Fibroblast of mammary gland (primary cell): ENCODE measurements at places on chromosomes 3 and 15.

- DNase-seq: peak; percentile 7
Observed at GRCh38 chr3:145869958-145870357, 291.0 kb downstream of the PLOD2 start.

DNA sequence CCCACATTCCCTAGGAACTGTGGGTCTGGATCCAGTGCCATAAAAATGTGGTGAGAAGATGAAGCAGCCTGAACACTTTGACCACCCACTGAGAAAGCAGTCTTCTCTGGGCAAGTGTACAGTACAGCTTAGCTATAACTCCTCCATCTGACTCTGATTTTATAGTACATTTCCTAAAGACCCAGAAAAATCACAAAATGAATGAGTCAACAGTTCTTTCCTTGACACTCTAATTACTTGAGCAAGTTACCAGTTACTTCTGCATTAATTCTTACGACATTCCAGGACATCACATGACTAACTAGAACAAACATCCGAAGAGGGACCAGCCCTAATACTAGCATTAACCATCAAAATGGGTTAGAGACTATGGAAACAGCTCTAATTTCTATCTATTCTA is 148.1 kb upstream of the PEX5L start:
- peak; percentile 57 for DNase-seq

GRCh38 chr3:104519068-104519467 is 847.6 kb upstream of the ALCAM start:
- no peak for DNase-seq

DNA sequence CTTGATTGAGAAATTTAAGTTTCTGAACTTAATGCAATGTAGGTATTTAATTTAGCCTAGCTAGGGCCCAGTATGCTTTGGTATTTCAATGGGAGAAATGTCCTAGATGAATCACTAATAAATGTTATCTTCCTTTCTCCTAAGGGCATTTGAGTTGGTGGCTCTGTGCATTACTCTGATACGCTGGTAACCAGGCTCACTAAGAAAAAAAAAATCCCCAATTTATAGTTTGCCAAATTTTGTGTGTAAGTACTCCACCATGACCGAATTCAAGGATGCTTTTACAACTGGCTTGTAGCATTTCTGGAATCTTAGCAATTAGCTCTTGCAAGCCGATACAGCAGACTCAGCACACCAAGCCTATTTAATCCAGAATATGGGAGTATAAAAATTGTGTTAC is 94.6 kb upstream of the LPP start:
- no peak for DNase-seq

GRCh38 chr3:167166594-167167253 is 213.4 kb downstream of the ZBBX start:
- no peak for DNase-seq

DNA sequence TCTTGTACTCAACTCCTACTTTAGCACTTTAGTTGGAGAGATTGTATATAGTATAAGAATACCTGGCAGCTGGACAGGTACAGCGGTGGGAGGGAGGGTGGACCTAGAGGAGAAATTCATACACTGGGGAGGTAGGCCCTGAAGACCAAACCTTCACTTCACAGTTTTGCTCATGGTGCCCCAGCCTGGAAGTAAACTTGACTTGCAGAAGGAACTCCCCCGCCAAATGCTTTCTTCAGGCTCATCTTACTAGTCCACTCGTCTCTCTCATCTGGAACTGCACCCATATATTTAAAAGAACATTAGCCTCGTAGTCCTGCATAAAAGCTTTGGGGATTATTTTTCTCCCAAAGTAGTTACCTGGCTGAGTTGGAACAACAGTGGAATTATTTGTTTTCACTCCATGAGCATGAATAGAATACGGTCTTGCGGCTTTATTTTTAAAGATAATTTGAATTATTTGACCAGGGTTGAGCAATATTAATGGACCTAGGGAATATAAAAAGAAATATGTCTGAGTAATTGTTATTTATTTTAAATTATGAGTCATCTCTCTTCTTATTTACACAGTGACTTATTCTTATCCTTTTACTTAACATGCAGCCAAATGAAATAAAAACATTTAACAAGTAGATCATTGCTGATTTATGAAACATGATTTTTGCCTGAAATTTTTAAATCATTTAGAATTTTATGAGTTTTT is 25.5 kb upstream of the CP start:
- DNase-seq: peak; percentile 70

- no peak for DNase-seq
Observed at GRCh38 chr3:194198938-194199337, 63.0 kb downstream of the HES1 start.

DNA sequence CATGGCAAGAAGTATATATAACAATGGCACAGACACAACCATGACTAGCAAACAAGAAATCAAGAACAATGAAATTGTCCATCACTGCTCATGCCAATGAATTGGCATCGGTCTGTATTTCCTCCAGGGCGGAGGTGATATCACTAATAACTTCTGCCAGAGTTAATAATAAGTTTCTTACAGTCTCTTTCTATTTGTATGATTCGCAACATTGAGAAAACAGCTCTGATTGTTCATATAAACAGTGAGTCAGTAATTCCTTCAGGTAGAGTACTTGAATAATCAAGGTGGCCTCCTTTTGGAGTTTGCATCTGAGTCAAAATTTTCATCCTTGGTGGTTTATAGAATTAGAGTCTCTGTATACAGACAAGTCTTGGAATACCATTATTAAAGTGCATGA is 8.3 kb upstream of the SPICE1 start:
- no peak for DNase-seq

- DNase-seq: peak; percentile 31
Observed at GRCh38 chr15:86915811-86916331, 836.2 kb downstream of the AGBL1 start.

GRCh38 chr3:112931736-112932521 is 43.0 kb downstream of the CD200R1 start:
- DNase-seq: no peak
